CD8-positive, alpha-beta T cell (primary cell): ENCODE measurements at places on chromosomes 6 and 20. TPM values are rescaled to one million over a fixed set of nuclear protein-coding genes. Genes with fewer than 3 reads are reported as not detected.

The CGAS gene
- total RNA-seq = 8.9 TPM

The GRM4 gene
- not detected for total RNA-seq

DNA sequence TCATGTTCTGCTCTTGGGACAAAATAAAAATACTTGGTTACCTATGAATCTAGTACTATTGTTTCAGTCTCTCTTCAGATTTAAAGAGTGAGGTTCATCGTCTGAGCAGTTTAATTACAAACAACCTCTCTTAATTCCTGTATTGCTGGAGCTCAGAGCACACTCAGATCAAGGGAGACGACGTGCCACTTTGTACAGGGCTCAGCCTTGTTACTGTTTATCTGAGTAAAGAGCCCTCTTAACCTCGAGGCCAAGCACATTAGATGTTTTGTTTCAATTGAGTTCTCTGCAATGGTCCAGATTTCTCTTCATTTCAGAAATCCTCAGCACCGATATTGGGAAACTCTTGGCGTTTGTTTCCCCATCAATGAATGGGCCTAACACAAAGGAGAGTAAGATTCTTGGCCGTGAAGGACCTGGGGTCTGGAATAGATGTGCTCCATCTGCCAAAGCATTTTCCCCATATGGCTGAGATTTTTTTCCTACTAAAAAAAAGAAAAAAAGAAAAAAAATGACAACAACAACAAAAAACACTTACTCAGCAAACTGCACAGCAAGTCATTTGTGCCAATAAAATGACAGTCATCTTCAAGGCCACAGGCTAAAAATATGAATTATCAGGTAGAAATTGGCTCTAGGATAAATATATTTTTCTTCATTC lies 82.6 kb upstream of the CCN6 start:
- no peak for DNase-seq

GRCh38 chr6:135145063-135145800 lies 35.9 kb upstream of the MYB start:
- peak; percentile 65 for DNase-seq

DNA sequence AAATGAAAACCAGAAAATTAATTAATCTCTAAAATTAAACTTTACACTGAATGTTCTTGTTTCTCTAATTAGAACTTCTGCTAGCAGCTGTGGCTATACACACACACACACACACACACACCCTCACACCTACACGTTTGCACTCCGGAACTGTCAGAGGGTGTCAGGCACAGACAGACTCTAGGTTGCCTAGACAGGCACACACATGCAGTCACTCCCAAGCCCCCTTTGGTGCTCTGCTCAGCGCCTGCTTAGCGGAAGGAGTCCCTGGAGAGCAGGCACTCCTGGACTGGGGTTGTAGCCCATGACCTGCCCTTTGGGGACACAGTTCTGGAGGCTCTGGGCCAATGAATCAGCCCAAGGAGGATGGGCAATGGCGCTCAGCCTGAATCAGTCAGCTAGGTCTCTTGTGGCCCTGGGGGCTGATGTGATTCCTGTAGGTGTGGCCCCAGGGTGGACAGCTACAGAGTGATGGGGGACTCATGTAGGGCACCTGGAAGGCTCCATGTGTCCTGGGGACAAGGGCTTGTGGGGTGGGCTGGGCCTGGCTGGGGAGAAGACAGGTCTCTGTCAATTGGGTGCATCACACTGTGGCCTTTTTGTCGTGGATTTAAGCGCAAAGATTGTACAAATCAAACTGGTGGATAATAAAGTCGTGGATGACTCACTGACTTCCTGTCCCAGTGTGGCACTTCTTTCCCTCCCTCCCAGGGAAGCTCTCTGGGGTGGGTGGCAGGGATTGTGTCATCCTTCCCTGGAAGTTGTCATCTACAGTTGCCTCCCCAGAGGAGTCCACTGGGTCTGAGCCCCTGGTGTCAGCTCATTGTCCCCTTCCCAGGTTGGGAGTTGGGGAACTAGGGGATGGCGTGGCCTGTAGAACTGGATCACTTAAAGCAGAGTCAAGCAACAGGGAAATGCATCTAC lies 8.8 kb downstream of the TMEM151B start:
- no peak for DNase-seq
